GM20000 (cell line): ENCODE measurements at places on chromosomes 5 and 9.

GRCh38 chr5:133384903-133385302, 227.4 kb downstream of the FSTL4 start:
- DNase-seq, result no peak

GRCh38 chr5:64074533-64074932, 91.1 kb upstream of the RNF180 start:
- DNase-seq, result peak; percentile 43

DNA sequence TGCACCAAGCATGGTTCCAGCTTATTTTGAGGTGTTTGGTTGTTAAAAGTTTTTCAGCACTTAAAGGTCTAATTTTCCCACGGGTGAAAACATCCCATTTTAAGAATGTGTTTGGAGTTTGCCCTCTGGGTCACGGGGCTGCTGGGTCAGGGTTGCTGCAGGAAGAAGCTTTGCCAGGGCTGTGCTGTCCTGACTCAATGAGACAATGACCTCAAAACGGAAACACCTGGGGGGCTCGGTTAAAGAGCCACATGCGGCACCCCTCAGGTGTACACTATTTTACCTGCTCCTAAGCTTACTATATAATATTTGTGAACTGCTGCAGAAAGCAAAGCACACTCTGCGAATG, 27.6 kb downstream of the UBE2QL1 start:
- no peak for DNase-seq

- no peak for DNase-seq
Measured at GRCh38 chr5:179416114-179416822, 71.0 kb upstream of the ADAMTS2 start.

DNA sequence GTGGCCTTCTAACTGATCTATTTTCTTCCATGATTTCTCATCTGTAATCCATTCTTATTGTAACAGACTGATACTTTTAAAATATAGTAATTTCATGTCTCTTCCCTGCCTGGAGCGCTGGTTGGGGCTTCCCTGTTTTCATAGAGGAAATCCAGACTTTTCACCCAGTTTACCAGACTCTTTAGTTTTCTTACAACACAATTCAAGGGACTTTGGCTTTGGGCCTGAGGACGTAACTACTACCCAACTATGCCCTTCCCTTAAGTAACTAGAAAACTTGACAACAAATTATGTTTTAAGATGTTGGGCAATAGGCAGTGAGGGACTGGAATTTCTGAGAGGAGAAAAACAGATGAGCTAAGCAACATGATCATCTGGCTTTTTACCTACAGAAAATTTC, 289.6 kb downstream of the FGF10 start:
- no peak for DNase-seq

DNA sequence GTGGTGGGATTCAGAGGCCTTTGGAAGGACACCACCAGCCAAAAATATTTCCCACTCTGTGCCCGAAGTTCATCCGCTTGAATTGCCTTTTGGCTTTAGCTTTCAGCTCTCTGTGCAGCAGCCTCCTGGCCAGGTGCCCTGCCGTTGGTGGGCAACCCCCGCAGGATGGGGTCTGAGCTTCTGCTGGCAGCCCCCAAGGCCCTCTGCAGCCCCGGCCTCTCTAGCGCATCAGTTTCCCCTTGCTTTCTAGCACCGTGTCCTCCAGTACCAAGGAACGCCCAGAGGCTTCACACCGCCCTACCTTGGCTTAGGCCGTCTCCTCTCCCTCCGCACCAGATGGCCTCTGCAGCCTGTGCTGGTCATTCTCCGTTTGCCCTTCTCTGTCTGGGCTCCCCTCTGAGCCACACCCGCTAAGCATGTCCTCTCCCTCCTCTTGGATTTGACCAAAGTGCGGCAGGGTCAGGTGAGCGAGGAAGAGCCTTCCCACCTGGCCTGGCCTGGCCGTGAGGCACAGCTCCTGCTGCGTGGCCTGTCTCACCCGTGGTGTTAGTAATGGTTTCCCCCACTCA, 4.2 kb upstream of the TSC1 start:
- DNase-seq, result no peak

DNA sequence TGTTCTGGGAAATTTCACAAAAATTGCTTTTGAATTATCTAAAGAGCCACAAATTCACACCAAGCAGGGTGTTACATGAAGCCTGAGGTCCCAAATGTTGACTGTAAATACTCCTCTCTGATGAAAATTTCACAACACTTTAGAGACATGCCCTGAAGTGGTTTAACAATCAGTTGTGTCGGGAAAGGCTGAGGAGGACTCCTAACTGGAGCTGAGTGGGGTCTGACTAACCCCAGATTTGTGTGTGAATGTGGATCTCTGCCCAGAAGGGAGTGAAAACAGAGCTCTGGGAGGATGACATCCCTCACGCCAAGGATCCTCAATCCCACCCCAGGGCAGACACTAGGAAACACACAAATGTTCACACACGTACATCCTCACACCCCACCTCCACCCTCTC, 31.1 kb upstream of the GRXCR2 start:
- no peak for DNase-seq

GRCh38 chr5:133487093-133487492, 125.2 kb downstream of the FSTL4 start:
- DNase-seq, result no peak

- DNase-seq, result no peak
Measured at GRCh38 chr9:87195306-87195705, 248.0 kb upstream of the GAS1 start.

GRCh38 chr5:153429761-153430380, 60.6 kb upstream of the GRIA1 start:
- peak; percentile 16 for DNase-seq

DNA sequence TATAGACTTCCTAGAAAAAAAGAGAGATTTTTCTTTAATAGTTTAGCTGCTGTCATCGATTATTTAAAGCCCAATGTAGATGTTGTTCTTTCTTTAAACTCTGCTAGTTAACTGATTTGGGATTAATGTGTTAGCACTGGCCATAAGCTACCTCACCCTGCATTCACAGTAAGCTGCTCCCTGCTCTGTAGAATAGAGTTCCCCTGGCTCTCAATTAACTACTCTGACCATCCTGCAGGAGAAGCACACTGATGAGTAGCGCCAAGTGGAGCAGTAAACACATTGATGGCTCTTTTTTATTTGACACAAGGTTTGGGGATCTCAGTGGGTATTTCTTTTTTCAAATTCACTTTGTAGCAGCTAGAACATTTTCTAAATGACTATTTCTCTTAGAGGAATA, 807.9 kb upstream of the ZNF608 start:
- DNase-seq, result no peak

GRCh38 chr9:83266666-83267496, 203.9 kb upstream of the RASEF start:
- no peak for DNase-seq

DNA sequence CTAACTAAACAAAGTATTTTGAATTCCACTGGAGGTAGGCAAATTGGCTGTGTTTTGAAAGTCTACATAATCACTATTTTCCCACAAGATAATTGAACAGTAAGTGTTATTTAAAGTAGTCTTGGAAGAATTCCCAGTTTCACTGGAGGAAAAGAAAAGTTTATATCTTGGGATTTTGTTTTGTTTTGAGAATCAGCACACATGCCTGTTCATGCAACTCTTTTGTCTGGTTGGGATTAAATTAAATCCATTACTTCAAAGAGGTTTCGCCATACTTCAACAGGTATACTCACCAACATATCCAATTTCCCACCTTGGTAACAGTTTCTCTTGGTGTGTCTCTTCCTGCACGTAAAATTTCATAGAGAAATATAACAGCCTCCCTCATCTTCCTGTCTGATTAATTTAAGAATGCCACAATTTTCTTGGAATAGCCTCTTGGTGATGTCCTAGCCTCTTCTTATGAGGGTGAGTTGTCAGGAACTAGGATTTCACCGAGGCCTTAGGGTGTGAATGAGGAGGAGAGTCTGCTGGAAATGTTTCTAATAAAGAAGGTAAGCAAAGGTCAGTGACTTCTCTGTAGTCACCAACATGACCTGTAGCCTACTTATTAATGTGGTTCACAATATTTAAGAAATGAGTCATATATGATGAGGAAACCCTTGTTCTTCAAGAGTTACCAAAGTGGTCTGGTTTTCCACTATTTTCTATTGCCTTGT, 48.1 kb downstream of the ITGA2 start:
- no peak for DNase-seq

DNA sequence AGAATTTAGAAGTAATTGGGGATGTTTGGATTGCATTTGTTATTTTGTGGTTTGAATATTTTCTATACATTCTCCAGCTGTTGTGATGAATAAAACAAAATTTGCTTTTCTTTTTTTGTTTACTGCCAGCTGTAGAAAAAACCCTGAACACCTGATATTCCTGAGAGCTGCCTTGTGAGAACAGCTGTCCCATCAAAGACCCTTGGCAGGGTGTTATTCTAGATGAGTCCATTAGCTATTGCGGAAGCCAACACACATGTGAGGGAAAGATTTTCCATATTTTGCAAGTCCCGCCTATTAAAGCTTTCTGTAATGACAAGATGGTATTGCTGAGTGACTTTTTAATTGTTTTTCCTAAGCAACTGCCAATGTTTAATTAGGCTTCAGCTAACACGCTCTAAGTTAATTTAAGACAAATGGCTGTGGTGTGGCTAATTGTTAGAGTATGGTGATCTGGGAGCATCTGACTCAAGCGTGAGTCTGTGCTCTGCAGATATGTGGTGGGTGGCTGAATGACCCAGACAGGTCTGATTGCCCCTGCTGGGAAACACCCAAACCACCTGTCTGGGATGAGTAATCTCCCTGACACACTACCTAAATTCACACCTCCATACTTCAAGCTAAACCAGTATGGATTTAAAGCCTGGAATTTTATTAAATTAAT, 86.5 kb upstream of the PRLR start:
- peak; percentile 8 for DNase-seq

- no peak for DNase-seq
Measured at GRCh38 chr5:144072518-144072927, 97.9 kb downstream of the YIPF5 start.

DNA sequence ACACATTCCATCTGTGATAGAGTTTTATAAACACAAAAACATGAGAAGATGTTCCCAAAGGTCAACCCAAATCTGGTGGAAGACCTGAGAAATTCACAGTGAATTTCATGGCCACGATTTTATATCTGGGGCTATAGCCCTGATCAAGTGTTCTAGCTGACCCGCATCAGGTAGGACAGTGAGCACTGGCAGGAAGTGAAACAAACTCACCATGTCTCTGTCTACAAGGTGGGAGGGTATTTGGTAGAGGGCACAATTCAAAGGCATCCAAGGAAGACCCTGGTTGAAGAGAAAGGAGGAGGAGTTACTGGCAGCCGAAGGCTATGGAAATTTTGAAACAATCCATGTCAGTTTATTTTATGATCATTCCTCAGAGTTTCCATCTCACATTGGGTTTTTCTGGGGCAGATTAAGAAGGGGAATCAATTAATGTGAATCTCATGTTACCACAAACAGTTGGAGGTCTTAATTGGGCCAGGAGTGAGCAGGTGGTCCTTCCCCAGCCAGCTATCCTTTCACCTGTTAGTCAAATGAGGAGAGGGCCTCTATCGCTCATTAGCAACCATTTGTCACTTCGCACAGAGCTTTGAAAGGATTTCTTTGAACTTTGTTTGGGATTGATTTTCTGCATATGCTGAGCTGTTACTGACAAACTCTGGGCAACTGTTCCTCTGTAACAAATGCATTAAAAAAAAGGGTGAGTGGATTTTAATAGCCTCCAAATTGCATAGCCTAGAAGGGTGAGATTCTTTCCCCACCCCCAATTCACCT, 612.0 kb upstream of the CLINT1 start:
- DNase-seq, result no peak

GRCh38 chr5:30194595-30194994, 998.9 kb upstream of the CDH6 start:
- DNase-seq, result no peak

DNA sequence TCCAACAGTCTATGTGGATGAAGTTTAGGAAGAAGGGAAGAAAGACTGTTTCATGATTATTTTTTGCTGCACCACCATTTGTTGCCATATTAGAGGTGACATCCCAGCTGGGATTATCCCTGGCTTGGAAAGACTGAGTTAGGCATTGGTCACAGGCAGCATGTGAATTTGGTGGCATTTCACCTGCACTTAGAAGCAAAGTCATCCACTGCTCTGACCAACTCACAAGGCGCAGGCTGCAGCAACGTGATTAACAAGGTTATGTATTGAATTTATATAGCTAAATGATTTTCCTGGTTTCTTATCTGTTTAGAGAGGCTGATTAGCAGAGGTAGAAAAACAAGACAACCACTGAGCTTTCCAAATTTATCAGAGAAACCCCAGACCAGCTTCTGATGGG, 2.7 kb downstream of the FYB1 start:
- no peak for DNase-seq

- no peak for DNase-seq
Measured at GRCh38 chr9:114344692-114345091, 15.0 kb downstream of the ORM2 start.

GRCh38 chr5:108387758-108388157, 5.9 kb upstream of the FBXL17 start:
- no peak for DNase-seq

DNA sequence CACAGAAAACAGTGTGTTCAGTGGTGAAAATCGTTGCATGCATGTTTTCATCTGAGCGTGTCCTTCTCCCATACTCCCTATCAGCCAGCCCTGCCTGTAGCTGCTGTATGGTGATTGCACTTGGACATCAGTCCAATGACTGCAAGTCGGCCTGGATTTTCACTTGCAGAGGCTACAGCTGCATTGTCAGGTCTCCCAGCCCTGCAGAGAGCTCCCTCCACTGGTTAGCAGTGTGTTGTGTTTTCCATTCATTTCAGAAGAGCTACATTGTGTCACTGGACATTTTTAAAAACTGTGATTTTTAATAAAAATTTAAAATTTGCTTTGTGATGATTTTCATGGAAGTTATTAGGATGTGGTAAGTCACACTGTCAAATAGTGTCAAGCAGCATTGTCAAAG, 96.6 kb downstream of the SYK start:
- no peak for DNase-seq

DNA sequence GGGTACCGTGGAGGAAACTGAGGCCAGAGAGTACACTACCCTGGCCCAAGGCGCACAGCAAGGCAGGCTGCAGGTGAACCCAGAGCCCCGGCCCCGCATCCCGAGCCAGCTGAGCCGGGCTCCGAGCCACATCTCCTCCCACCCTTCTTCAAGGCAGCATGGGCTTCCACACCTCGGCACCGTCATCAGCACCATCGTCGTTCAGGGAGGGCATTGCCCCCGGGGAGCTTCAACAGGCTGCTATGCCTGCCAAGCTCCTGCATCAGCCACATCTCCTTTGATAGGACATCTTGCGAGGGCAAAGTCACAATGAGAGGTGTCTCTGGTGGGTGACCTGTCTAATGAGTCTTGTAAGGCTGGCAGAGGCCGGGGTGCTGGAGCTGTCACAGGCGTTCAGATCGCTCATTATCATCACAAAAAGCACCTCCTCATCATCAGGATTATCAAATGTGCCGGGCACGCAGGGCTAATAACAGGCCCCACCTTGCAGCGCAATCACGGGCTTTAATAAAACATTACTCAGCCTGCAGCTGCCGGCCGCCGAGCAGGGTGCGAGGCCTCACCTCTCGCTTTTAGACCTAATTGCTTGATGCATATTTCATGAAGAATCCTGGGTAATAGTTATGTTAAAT, 20.0 kb upstream of the SLC25A51 start:
- DNase-seq, result no peak

GRCh38 chr9:127783111-127784008, 2.5 kb upstream of the CDK9 start:
- DNase-seq, result peak; percentile 68

GRCh38 chr9:19104515-19105282, 2.0 kb upstream of the HAUS6 start:
- DNase-seq, result no peak
